ENCODE measurements at places on chromosomes 5 and 9. TPM values are rescaled to one million over a fixed set of nuclear protein-coding genes. Genes with fewer than 3 reads are reported as not detected.
A peak's percentile ranks its signal among the peaks of the same experiment; 100 is the strongest.

FOXD4L5 gene
- 0.05 TPM for polyA plus RNA-seq

PCBD2 gene
- 5.1 TPM for polyA plus RNA-seq

DNA sequence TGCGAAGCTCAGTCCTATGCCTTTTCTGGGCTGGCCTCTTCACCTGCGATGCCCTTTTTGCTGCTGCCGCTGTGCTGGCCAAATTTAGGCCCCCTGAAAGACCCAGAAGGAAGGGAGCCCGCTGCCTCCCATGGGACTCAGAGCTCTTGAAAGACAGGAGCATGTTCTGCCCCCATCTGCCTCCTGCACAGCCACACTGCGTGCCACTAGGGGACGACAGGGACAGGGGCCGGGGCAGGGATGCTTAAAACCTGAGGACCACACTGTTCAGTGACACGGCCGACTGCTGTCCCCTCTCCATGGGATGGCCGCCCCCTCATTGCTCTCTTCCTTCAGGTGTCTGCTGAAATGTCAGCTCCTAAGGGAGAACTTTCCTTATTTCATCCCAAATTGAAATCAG is 132.4 kb downstream of the ADAMTS2 start:
- DNase-seq = peak; percentile 67
- H3K27me3 ChIP-seq = no peaks in the 10 kb centered on the region
- H3K4me3 ChIP-seq = no peak overlapping the region
- H3K36me3 ChIP-seq = no peaks in the 10 kb centered on the region
- no peak overlapping the region for H3K27ac ChIP-seq

DNA sequence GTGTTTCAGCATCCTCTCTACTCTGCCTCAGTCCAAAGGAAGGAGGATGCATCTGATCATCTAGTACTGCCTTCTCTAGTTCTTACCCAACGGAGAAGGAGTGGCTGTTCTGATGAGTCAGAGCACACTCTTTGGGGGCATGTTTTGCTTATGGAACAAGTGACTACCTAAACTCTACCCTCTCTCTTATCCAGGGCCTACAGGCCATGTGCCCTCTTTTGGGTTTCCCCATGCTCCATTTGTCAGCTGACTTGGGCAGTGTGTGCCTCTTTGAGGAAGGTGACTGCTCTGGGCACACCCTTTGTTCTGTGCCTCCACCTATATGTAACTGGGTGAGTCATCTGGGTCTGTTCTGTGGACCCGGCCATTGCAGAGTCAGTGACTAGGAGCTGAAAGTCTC is 89.6 kb upstream of the BNC2 start:
- H3K27me3 ChIP-seq = no peaks in the 10 kb centered on the region
- H3K4me3 ChIP-seq = no peak overlapping the region
- DNase-seq = no peak
- no peaks in the 10 kb centered on the region for H3K36me3 ChIP-seq

DNA sequence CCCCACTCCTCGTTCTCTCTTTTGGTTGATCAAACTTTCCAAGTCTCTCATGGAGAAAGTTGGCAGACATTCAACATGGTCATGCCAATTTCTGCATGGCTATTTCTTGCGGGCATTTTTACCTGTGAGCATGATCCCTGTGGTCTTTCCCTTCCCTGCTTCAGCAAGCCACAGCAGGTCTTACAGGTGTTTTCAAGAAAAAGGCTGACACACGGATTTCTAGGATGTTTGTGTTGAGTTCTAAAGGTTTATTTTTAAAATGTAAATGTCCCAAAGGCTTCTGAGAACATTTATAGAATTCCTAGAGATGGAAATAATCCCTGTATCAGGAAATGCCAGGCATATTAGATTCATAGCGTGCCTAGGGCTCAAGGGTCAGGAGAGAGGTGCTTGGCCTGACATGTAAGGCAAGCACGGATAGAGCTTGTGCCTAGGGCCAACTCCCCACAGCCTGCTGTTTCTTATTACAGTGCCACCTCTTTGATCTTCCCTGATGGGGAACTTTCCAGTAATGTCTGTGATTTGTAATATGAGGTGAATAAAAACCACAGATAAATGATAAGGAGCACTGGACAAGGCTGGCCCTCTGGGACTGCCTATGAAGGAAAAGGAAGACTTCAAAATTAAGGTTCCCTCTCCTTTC is 79.8 kb downstream of the MUSK start:
- no peak overlapping the region for H3K4me3 ChIP-seq
- no peak overlapping the region for H3K27ac ChIP-seq
- H3K4me1 ChIP-seq = peaks cover 46% of the 10 kb centered on the region
- no peaks in the 10 kb centered on the region for H3K27me3 ChIP-seq

DNA sequence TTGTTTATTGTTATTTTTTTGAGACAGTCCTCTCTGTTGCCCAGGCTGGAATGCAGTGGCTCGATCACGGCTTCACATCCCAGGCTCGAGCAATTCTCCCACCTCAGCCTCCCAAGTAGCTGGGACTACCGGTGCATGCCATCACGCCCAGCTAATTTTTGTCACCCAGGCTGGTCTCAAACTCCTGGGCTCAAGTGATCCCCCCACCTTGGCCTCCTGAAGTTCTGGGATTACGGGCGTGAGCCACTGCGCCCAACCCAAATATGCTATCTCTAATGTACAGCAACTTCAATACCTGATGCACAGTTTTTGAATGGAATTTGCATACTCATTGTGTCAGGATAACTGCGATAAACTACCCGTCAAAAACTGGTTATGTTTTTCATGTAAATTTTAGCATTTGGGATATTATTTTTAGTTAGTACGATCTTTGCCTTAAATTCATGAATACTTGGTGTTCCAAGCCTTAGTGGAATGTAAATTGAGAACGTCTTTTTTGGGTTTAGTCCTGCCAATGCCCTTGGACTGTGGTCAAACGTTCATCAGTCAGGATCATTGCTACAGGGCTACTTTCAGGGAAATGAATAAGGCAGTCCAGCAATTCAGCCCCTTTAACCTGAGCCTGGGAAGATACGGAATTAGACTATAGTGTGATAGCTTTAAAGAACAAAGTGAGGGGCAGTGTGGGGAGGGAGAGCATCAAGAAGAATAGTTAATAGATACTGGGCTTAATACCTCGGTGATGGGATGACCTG is 4.4 kb downstream of the UGCG start:
- DNase-seq = no peak
- H3K27me3 ChIP-seq = no peaks in the 10 kb centered on the region
- no peak overlapping the region for H3K4me3 ChIP-seq
- H3K36me3 ChIP-seq = no peaks in the 10 kb centered on the region

GAPT gene
- polyA plus RNA-seq = not detected

IL3 gene
- not detected for polyA plus RNA-seq

PTPRD gene
- 0.08 TPM for polyA plus RNA-seq

LCN1 gene
- polyA plus RNA-seq = not detected

GRCh38 chr5:10409504-10409903 is 32.2 kb upstream of the ROPN1L start:
- H3K27me3 ChIP-seq = no peaks in the 10 kb centered on the region
- peaks cover 87% of the 10 kb centered on the region for H3K36me3 ChIP-seq
- H3K4me1 ChIP-seq = no peaks in the 10 kb centered on the region
- no peak overlapping the region for H3K27ac ChIP-seq
- H3K4me3 ChIP-seq = no peak overlapping the region

ZNF300 gene
- polyA plus RNA-seq = 3.5 TPM

LCN10 gene
- not detected for polyA plus RNA-seq

GRCh38 chr5:171499611-171500010 is 80.2 kb downstream of the FGF18 start:
- no peaks in the 10 kb centered on the region for H3K27me3 ChIP-seq
- no peak overlapping the region for H3K4me3 ChIP-seq
- peaks cover 25% of the 10 kb centered on the region for H3K4me1 ChIP-seq
- no peak for DNase-seq
